Activated CD4-positive, alpha-beta T cell treated with anti-CD3 and anti-CD28 coated beads, Interleukin-2, amount 50 U/mL, for 1 hour (primary cell): ENCODE measurements at places on chromosomes 1 and 21.

DNA sequence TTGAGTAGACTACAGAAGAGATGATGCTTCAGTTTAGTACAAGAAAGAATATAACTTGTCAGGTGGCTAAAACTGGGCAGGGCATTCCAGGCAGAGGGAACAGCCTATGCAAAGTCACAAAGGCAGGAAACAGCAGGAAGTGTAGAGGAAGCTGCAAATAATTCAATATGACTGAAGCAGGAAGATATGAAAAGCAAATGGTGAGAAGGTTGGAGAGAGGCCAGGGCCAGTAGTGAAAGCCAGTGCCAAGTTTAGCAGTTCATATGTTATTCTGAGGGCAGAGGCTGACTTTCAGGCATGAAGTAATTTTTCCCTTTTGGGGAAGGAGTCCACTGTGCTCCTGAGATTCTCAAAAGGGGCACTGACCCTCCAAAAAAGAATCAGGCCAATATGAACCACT, 8.0 kb upstream of the YBX1 start:
- no peak for DNase-seq

GRCh38 chr1:70038025-70038424, 167.4 kb downstream of the LRRC40 start:
- DNase-seq, result no peak

GRCh38 chr21:30028537-30028936, 88.7 kb upstream of the GRIK1 start:
- DNase-seq, result no peak

DNA sequence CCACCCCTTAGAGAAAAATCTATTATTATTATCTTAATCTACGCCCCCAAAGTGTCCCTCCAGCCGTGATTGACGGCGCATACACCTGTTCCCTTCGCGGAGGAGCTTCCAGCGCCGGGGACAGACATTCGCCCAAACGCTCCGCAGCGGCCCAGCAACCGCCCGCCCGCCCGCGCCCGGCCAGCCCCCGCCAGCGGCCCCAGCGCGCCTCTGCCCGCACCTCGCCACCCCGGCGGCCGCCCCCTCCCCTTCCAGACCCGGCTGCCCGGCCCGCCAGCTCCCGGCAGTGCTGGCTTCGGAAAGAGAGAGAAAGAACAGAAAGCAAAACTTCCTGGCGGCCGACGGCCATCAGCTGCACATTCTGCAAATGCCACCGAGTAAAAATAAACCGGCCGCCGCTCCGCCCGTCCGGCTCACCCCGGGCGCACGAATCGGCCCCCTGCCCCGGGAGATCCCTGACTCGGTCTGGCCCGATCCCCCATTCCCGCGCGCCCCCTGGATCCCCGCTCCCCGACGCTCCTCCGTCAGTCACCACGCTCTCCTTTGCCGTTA, 1.6 kb downstream of the CASZ1 start:
- DNase-seq, result no peak

DNA sequence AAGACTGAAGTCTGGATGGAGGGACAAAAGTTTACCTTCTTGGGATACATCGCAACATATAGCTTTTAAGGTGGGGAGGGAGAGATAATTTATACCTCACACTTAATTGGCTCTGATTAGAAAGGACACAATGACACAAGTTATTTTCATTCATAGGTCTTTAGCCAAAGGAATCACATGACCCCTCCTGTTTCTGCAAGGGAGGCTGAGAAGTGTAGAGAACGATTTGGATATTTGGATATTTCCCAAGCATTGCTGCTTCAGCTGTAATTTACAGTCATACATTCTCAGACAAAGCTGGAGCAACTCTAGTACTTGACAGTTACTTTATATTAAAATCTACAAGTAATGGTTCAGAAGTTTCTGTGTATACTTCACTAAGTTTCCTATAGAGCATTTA, 24.2 kb downstream of the DAP3 start:
- DNase-seq, result no peak

- no peak for DNase-seq
These were observed 520.2 kb downstream of the PTPRU start for GRCh38 chr1:29756498-29756897.

GRCh38 chr1:86227026-86227425, 70.5 kb upstream of the COL24A1 start:
- DNase-seq, result no peak

DNA sequence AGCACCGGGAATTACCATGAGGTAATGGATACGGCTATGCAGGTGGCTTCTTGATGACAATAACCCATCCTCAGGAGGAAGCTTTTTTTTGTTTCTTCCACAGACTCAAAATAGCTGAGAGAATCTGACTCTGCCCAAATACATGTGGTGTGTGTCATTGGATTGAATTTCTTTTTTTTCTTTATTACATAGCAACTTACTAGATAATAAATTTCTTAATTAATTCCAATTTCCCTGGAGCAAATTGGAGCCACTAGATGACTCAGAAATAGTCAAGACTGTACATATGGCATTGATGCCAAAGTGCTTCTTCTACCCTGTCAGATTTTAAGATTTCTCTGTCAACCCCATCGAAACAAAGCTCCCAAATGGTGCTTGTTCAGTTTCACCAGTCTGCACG, 42.7 kb downstream of the L1TD1 start:
- no peak for DNase-seq

DNA sequence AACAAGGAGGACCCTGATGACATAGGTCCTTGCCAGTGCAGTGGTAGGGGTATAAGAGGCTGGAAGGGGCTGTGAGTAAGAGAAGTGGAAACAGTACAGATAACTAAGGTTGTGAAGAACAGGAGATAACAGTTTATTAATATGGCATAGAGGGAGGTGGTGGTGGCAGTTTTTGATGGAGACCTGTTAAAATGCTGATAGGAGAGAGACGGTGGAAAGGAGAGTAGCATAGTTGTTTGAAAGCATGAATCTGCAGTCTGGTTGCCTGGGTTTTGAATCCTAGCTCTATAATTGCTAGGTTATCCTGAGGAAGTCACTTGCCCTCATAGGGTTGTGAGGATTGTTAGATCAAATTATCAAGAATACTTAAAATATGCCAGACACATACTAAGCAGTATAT, 19.4 kb downstream of the LRRC41 start:
- no peak for DNase-seq

GRCh38 chr1:155301342-155301841, at the start of gene PKLR:
TSS of gene PKLR (minus strand) at chr1:155301438. CDS start at chr1:155301395, 43 bp downstream.
- DNase-seq, result no peak
